ENCODE measurements at places on chromosomes 16 and 17.
A peak's percentile ranks its signal among the peaks of the same experiment; 100 is the strongest.

GRCh38 chr16:50204453-50205108 lies 51.5 kb downstream of the TENT4B start:
- DNase-seq: no peak

GRCh38 chr17:51224402-51225262 lies 35.2 kb downstream of the MBTD1 start:
- no peak for DNase-seq

- no peak for DNase-seq
These were observed 75.5 kb upstream of the MED9 start for GRCh38 chr17:17401271-17401781.

- DNase-seq: no peak
These were observed 500.1 kb downstream of the MAF start for GRCh38 chr16:79100447-79100846.

DNA sequence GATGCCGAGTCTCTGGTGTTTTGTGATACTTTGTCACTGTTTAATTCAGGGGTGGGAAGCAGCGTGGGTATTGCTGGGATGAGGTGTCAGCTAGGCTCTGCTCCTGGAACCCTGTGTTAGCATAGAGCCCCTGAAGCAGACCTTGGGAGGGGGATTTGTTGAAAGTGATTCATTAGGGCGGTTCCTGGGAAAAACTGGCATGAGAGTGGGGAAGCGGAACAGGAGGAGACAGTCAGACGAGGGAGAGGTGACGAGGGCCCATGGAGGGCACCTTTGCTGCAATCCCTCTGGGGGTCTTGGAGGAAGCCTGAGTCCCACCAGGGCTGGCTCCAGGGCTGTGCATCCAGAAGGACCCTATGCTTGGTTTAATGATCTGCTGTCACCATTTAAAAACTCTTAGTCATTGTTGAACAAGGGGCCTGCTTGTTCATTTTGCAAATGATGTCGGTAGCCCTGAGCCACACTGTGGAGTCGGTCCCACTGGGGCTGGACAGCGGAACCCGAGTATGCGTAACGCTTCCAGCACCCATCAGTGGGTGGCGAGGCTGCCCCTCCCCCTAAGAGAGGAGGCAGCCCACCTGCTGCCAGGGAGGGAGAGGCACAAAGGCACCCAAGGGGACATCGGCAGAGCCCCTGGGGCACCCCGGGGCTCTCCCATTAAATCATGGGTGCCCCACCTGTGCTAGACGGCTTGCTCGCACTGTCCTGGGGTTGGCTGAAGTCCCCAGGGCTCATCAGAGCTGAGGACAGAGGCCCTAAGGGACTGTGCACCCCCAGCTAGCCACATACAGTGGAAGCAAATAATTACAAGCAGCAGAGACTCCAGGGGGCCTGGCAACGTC lies 35.4 kb downstream of the WFDC1 start:
- DNase-seq: no peak

GRCh38 chr16:23498863-23499262 lies 11.4 kb downstream of the GGA2 start:
- no peak for DNase-seq

GRCh38 chr16:28823291-28823872 lies 583 bp downstream of the ATXN2L start:
- no peak for DNase-seq

- no peak for DNase-seq
These were observed 142.4 kb downstream of the CYLD start for GRCh38 chr16:50884066-50884860.

- no peak for DNase-seq
These were observed 19.9 kb downstream of the DHRS7C start for GRCh38 chr17:9771465-9771864.

DNA sequence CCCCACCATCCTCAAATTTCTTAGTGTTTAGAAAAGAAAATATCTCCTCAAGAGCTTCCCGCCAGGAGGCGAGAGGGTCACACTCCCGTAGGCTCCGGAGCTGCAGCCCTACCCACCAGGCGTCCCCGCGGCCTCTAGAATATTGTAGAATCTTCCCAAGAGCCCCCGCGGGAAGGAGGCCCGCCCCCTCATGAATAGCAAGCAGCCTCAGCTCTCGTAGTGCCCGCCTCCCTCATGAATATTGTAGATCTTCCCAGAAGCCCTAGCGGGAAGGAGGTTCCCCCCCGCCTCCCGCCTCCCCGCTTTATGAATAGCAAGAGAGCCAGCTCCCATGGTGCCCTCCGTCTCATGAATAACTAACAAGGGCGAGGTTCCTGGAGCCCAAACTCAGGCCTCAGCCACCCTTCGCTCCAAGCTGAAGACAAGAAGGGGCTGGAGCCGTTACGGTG lies at the start of gene FBXO47:
Gene FBXO47, minus strand, starts transcription at position 114 of the 449 bp plus-strand sequence. CDS start 4,378 bp downstream, outside the sequence.
- peak; percentile 90 for DNase-seq

- no peak for DNase-seq
These were observed 186.4 kb downstream of the BCAS3 start for GRCh38 chr17:60863892-60864707.

GRCh38 chr16:986925-987582 lies 5.5 kb downstream of the SOX8 start:
- no peak for DNase-seq

GRCh38 chr17:40281663-40282062 lies 6.0 kb upstream of the CDC6 start:
- DNase-seq: no peak

DNA sequence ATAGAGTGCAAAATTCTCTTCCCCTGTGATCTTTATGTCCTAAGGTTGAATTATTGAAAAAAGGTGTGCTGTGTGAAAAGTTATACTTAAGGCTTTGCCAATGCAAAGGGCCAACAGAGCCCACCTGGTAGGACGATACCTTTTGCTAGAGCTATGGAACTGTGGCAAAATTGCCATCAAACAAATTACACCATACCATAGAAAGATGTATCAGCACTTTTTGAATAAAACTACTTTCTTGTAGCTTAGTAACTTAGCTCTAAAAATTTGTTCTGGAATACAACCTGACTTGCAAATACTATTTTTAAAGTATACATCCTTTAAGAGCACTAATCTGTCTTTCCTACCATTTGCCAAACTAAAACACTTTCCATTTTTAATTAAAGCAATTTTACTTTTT lies 147.2 kb upstream of the ERCC4 start:
- no peak for DNase-seq

DNA sequence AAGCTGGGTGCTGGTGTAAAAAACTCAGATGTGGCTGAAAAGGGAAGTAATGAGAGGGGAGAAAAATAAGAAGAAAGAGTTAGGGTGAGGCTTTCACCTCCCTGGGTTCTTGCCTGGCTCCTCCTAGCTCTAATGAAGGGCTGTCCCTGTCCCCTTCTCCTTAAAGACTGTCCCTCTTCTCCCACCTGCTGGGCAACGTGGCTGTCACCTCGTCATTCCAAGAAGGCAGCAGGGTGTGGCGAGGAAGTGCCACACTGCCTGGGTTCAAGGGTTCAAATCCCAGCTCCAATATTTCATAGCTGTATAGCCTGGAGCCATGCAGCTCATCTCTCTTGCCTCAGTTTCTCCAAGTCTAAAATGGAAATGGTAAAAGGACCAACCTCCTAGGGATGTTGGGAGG lies 122.5 kb upstream of the CACNG5 start:
- DNase-seq: no peak

- no peak for DNase-seq
These were observed 487 bp downstream of the TSR1 start for GRCh38 chr17:2335726-2336214.

GRCh38 chr16:57084996-57085395 lies 7.4 kb upstream of the CPNE2 start:
- no peak for DNase-seq

GRCh38 chr17:1905190-1905913 lies 75.5 kb downstream of the RPA1 start:
- DNase-seq: no peak

- DNase-seq: no peak
These were observed 57.4 kb downstream of the EMP2 start for GRCh38 chr16:10522966-10523365.

DNA sequence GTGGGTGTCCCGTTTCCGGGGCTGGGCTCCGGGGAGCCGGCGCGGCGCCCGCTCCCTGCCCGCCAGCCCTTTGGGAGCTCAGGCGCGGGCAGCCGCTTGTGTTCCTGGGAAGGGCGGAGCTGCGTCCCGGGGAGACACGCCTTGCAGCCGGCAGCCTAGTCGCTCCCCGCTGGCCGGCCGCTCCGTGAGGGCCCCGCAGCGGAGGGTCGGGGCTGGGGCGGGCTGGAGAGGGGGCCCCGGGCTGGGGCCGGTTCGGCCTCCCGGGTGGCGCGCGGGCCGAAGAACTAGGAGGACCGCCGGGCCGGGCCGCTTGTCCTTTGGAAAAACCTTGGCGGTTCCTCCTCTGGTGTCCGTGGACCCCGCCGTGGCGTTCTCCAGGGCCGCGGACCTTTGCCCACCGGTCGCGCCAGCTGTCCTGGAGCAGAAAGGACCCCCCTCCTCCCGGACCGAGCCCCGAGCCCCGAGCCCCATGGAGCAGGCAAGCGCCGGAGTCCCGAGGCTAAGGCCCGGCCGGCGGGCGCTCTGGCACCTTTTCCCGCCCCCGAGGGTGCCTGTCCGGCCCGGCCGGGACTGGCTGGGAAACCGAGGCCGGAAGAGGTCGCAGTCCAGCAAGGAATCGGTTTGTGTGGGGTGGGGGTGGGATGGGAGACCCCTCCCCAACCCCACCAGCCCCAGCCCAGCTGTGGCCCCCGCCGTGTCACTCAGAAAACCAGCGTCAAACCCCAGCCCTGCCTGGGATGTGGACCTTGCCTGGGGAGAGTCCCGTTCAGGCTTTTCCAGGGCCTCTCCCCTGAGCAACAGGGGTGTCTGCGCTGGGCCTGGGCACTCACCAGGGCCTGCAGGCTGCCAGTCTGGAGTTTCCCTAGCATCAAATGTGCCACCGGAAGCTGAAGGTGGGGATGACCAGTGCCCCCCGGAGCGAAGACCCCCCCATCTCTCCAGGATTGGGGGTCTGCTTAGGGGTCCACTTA lies 6.8 kb upstream of the TBC1D3B start:
- DNase-seq: peak; percentile 52

- no peak for DNase-seq
These were observed 176.8 kb upstream of the HSBP1 start for GRCh38 chr16:83630979-83631378.
